NAMALWA (cell line): ENCODE measurements at places on chromosomes 5 and 9.
A peak's percentile ranks its signal among the peaks of the same experiment; 100 is the strongest.

GRCh38 chr9:133952598-133953550, 39.2 kb downstream of the VAV2 start:
- no peak for DNase-seq

GRCh38 chr9:128141604-128142003, 7.6 kb upstream of the LCN2 start:
- DNase-seq = no peak

DNA sequence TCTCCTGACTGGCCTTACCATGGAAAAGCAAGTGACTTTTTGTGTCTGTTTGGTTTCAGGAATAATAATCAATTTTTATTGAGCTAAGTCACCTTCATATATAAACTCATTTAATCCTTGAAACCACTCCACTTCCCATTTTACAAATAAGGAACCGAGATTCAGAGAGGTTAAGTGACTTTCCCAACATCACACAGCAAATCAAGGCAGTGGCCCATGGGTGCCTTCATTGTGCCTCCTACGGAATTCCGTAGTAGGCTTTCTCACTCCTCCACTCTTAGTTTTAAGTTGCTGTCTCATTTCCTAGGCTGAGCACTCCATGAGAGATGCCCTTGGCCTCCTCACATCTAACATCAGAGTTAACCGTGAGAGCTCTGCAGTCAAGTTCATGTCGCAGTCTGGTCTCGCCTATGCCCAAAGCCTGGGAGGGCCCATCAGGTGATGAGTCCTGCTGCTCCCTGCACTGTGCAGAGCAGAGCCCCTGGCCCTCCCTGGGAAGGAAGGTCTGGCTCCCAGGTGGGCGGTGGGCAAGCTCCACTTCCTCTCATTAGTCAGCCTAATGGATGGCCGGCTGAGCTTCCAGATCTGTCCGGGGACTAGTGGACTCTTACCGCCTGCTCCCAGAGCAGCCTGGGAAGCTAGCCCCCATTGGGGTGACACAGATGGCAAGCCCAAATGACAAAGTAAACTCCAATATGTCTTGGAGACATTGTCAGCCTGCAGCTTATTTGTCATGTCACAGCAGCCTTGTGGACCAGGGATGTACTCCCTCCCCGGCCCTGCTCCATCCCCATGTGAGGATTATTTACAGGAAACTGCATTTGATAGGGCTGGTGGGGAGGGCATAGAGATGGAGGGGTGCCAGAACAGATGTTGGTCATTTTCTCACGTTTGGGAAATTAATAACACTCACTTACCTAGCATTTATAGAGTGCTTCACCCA, 123.4 kb downstream of the MVB12B start:
- DNase-seq = no peak

DNA sequence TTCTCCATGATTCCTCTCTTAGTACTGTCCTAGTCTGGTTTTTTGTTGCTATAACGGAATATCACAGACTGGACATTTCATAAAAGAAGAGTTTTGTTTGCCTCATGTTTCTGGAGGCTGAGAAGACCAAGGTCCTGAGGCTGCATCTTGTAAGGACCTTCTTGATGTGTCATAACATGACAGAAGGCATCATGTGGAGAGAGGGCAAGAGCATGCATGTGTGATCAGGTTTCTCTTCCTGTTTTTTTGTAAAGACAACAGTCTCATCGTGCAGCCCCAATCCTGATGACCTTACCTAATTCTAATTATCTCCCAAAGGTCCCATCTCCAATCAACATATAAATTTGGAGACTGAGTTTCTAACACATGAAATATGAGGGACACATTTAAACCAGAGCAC, 108.4 kb downstream of the MSX2 start:
- peak; percentile 4 for DNase-seq

GRCh38 chr5:171965745-171966144, 40.7 kb downstream of the FBXW11 start:
- DNase-seq = no peak

DNA sequence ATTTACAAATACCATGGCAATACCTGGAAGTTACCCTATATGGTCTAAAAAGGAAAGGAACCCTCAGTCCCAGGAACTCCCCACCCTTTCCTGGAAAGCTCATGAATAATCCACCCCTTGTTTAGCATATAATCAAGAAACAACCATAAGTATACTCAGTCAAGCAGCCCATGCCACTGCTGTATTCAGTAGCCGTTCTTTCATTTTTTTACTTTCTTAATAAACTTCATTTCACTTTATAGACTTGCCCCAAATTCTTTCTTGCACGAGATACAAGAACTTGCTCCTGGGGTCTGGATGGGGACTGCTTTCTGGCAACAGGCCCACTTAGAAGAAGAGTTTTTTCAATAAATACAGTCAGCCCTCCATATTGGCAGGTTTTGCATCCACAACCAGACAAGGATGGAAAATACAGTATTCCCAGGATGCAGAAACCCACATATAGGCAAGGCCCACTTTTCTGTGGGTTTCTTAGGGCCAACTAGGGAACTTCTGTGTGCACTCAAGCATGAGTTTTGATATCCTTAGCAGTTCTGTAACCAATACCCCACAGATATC, 2.8 kb upstream of the TBCA start:
- peak; percentile 31 for DNase-seq

DNA sequence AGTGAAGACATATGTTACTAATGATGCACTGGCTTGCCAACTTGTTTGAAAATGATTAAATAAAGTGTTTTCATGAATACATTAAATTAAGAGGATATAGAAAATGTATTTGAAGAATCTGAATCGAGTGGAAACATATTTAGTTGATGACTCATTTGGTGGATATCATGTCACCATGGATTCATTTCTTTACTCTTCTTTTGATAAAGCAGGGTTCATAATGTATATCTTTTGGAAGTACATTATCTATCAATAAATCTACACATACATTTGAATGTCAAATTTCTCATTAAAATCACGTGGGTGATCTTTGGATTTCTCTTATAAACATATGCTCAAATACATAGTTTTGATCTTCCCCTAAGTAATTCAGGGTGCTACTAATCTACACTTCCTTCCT, 1148.1 kb upstream of the ACO1 start:
- no peak for DNase-seq

GRCh38 chr5:98275980-98276379, 497.5 kb upstream of the RGMB start:
- DNase-seq = no peak

DNA sequence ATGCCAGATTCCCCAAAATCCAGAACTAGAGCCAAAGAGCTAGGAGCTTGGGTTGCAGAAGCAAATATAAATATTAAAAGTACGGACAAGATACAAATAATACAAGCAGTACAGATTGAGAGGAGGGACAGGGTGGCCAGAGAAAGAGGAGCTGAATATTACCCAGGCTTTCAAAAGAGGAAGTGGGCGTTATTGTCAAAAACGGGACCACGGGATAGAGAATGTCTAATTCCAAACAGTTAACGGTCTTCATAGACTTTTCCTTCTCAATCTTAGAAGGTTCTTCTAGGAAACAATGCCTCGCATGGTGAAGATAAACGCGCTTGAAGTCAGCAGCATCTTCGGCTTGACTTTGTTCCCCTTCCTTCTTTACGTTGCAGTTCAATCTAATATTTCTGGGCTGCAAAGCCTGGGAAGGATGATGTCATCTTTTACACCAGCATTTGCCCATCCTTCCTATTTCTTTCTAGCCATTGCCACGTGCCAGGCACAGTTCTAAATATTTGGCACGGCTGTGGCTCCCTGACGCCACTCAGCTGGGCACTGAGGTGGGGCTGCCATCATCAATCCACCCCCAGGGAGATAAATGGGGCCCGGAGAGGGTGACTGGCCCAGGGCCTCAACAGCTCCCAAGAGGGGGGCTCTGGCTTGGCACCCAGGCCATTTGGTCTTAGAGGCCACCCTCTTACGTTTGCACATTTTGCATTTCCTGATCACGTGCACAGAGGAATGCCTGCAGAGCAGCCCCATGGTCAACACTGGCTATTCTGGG, 16.3 kb upstream of the OLFM1 start:
- DNase-seq = no peak

DNA sequence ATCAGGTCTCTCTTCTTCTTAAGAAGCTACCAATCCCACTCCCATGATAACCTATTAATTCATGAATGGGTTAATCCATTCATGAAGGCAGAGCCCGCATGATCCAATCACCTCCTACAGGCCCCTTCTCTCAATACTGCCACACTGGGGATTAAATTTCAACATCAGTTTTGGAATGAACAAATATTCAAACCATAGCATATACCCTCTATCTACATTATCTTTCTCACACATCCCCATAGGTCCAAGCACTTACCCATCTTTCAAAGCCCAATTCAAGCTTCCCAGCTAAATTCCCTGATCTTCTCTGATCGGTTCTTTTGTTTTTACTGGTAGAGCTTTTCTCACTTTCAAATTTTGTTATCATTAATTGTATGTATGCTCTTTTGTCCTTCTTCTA, 10.5 kb upstream of the SHOC1 start:
- DNase-seq = no peak

DNA sequence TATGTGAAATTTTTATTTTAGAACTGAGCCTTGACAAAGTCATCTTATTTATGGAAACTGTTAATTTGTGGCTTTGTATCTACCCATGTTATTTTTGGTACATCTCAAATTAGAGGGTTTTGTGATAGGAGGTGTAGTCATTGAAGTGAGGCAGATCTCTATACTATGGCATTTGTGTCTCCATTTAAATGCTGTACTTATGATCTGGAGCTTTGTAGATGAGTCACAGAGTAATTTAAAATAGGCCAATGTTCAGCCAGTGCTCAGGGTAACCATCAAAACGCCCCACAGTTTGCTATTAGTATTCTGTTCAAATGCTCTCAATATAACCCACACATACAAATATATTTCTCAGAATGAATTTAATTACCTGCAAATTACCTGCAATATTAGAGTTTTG, 351.5 kb upstream of the KLF9 start:
- DNase-seq = no peak

- peak; percentile 86 for DNase-seq
These were observed at the start of gene NR3C1 for GRCh38 chr5:143403593-143404415. TSS of gene NR3C1 (minus strand) at chr5:143403686. CDS start at chr5:143400839, 2,847 bp downstream.

GRCh38 chr5:166293892-166294291, 1997.6 kb upstream of the WWC1 start:
- no peak for DNase-seq

DNA sequence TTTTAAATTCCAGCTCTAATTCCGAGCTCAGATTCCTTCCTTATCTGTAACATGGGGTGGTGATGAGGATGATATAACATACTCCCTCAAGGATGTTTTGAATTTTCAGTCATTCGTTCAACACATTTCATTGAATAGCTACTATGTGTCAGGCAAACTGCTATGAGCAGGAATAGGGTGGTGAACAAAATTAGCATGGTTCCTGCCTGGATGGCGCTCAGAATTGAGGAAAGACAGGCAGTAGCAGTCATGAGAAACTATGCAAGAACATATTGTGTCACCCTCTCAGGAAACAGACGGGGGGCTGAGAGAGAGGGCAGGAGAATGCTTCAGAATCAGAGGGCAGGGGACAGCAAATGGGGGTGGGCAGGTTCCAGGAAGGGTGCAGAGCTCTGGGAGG, 265.2 kb downstream of the NSG2 start:
- no peak for DNase-seq

GRCh38 chr5:111859031-111859430, 102.0 kb upstream of the NREP start:
- DNase-seq = no peak

DNA sequence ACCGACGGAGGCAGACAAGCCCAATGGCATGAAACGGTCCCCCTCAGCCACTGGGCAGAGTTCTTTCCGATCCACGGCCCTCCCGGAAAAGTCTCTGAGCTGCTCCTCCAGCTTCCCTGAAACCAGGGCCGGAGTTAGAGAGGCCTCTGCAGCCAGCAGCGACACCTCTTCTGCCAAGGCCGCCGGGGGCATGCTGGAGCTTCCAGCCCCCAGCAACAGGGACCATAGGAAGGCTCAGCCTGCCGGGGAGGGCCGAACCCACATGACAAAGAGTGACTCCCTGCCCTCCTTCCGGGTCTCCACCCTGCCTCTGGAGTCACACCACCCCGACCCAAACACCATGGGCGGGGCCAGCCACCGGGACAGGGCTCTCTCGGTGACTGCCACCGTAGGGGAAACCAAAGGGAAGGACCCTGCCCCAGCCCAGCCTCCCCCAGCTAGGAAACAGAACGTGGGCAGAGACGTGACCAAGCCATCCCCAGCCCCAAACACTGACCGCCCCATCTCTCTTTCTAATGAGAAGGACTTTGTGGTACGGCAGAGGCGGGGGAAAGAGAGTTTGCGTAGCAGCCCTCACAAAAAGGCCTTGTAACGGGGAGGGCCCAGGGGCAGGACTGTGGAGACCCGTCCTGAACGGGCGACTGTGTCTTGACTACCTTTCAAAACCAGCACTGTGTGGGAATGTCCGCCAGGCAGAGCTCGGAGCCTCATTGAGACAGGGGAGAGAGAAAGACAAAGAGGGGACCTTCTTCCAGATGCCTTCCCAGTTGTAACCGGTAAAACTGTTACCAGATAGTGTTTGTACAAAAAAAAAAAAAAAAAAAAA, 29.9 kb downstream of the CD180 start:
- peak; percentile 37 for DNase-seq

- no peak for DNase-seq
These were observed 9.3 kb upstream of the AFAP1L1 start for GRCh38 chr5:149262315-149262714.

GRCh38 chr9:126942399-126942798, 27.8 kb downstream of the RALGPS1 start:
- DNase-seq = no peak

DNA sequence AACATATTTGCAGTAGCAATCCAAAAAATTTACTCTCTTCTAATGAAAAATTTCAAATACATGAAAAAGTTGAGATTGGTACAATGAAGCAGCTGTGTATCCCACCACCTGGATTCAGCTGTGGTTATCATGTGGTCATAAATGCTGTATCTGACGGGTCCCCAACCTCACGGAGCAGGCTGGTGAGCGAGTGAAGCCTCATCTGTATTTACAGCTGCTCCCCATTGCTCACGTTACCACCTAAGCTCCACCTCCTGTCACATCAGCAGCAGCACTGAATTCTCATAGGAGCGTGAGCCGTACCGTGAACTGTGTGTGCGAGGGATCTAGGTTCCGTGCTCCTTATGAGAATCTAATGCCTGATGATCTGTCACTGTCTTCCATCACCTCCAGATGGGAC, 6.8 kb upstream of the RNF130 start:
- DNase-seq = no peak

GRCh38 chr5:79875230-79875629, 115.8 kb downstream of the MTX3 start:
- DNase-seq = no peak

DNA sequence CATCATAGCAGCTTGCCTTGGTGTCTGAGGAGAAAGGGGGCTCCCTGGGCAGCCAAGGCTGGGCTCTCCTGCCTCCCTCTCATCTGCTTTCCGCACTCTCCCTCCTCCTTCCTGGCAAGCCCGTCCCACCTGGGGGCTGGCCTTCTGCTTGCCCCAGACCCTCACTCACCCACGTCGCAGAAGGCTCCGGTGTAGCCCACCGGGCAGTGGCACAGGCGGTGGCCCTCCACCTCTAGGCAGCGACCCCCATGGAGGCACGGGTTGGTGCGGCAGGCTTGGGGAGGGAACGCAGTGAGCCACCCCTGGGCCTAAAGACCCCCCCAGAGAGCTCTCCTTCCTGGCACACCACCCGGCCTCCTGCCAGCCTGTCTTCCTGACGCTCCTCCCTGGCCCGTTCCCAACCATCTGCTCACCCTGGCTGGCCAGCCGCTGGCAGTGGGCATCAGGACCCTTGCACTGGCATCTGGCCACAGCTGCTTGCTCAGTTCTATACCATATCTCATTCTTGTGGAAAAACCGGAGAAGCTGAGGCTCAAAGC, 4.2 kb upstream of the PFN3 start:
- no peak for DNase-seq
